ENCODE measurements at places on chromosomes 1 and 21.
A peak's percentile ranks its signal among the peaks of the same experiment; 100 is the strongest.

- no peak for DNase-seq
Measured at GRCh38 chr1:50665413-50665812, 242.2 kb upstream of the DMRTA2 start.

DNA sequence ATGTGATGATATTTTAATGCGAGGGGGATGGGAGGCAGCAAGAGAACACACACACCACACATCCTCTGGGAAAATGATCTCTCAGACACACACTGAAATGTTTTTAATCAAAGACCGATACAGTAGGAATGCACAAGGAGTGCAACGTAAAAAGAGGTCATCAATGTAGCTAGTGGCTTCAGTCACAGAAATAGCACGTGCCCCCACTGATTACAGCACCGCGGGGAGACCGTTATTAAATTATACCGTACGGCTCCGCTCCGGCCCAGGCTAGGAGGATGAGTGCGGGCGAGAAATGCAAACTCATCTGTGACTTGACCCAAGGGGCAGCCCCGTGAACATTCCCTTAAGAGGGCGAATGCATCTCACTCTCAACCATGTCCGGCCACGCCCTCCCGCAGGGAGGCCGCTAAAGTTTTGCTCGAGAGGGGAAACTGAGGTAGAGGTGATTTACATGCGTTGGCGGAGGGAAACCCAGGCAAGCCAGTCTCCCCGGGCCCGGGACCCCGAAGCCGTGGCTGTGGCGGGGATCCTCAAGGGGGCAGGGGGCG, 552 bp downstream of the UBR4 start:
- DNase-seq = peak; percentile 51

GRCh38 chr1:69787151-69787550, 219.4 kb downstream of the LRRC7 start:
- DNase-seq = no peak

- DNase-seq = no peak
Measured at GRCh38 chr1:199660071-199660470, 367.4 kb upstream of the NR5A2 start.

GRCh38 chr1:109705411-109705810, 6.6 kb upstream of the GSTM5 start:
- no peak for DNase-seq

- DNase-seq = no peak
Measured at GRCh38 chr21:41960386-41960785, 6.6 kb upstream of the C2CD2 start.

- DNase-seq = no peak
Measured at GRCh38 chr1:13556224-13556764, 27.3 kb upstream of the PDPN start.

- no peak for DNase-seq
Measured at GRCh38 chr1:26976621-26977510, 16.6 kb upstream of the KDF1 start.

DNA sequence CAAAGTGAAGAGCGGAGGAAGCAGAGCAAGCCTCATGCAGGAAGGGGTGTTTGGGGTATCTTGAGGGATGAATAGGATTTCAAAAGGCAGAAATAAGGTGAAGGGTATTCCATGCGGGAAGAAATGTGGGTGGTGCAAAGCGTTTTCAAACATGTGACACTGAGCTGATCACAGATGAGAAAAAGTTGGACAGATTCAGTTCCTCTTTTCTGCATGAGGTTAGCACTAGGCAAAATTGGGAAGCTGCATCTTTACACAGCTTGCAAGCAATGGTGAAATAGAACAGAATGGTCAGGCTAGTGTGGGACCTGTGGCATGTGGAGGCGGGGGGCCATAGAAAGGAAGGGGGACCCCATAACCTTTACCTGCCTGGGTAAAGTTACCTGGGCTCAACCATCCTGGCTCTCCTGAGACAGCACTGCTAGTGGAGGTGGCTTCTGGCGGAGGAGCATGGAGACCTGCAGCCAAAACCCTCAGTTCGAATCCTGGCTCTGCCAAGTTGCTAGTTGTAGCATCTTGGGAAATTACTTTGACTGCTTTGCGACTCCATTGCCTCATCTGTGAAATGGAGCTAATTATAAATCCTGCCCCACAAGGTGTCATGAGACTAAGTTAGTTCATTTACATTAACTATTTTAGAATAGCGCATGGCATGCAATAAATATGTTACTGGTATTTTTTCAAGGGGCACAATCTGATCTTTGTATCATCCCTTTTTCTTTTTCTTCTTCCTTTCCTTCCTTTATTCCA, 16.4 kb downstream of the KCNA10 start:
- DNase-seq = no peak

- no peak for DNase-seq
Measured at GRCh38 chr1:4801192-4801924, 146.9 kb downstream of the AJAP1 start.

DNA sequence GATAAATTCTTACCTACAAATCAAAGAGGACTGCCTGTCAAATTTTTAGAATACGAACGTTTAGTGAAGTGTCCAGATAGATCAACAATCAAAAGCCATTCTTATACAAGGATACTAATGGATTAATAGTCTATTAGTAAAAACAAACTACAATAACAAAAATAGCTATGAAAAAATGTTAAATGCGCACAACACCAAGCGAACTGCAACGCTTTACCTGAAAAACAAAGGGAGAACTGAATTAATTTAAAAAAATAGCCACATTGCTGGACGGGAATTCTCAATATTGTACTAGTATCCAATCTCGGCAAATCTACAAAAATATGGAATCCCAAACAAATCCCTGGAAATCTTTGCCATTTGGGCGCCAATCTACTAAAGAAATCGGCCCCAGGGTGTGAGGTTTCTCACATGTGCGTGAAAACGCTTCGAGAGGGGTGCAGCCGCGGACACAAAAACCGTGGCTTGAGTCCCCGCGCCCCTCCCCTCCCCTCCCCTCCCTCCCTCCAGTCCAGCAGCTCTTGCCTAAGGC, 55.6 kb downstream of the TRAF5 start:
- no peak for DNase-seq
